Occipital lobe (tissue), 3 donors: ENCODE measurements at places on chromosomes 5 and 9. TPM values are rescaled to one million over a fixed set of nuclear protein-coding genes. Genes with fewer than 3 reads are reported as not detected.

BAAT gene
- 0.31 TPM for total RNA-seq

DNA sequence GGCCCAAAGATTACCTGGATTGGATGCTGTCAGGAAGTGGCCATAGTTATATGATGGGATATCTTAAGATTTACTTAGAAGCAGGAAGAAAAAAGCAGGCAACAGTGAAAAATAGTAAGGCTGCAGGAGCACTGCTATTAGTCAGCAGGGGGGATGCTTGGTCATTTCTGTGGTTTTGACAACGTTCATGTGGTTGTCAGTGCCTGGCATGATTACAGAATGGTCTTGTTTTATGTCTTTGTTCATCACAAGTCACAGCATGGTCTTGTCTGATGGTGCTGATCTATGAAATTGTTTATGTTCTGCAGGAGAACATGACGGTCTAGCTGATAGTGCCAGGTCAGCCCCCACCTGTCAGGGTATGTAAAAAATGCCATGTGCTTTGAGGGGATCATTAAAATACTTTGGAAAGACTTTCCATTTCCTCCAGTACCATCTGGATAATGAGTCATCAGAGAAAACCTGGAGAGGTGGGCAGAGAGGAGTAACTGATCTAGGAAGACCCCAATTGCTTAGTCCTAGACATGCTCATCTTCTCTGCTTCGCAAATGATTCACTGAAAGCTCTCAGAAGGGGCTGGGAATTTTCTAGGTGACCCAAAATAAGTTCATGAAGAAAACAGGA is 48.5 kb downstream of the PLGRKT start:
- DNase-seq, result no peak

PDLIM4 gene
- 3.1 TPM for total RNA-seq

GRCh38 chr5:146920351-146920881 is 41.9 kb upstream of the PPP2R2B start:
- no peak for DNase-seq

ABCA1 gene
- total RNA-seq, result 27.3 TPM

PCDHGB4 gene
- 12.9 TPM for total RNA-seq

GRCh38 chr5:95731571-95732554 is 727 bp downstream of the RHOBTB3 start:
- DNase-seq, result no peak

- no peak for DNase-seq
Measured at GRCh38 chr5:54873691-54874090, 111.7 kb downstream of the ESM1 start.

HK3 gene
- 0.31 TPM for total RNA-seq

- no peak for DNase-seq
Measured at GRCh38 chr5:173075137-173075843, 19.1 kb downstream of the CREBRF start.

RLN1 gene
- total RNA-seq, result 0.62 TPM

GRCh38 chr5:149113669-149114068 is 27.6 kb upstream of the ABLIM3 start:
- no peak for DNase-seq
